ENCODE measurements at places on chromosomes 5 and 9.

DNA sequence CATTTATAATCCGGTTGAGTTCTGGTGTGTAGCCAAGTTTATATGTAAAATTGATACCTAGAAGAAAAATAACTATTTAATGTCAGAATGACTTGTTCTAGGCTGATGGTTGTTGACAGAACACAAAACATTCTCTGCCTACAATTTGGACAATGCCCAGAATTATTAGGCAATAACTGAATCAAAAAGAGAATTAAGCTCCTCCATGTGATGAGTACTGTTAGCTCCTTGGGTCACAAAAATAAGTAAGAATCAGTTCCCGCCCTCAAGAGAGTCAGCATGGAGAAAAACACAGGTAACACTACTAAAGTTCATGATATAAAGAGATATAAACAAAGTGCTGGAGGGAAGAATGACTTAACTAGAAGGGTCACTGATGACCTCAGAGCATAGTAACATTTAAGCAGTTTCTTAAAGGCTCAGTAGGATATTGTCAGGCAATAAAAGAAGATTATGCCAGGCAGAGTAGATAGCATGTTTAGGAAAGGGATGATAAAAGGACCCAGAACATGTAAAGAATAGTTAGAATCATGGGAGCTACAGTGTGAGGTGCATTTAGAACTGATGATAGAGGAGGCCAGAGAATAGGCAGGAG, 200.5 kb upstream of the ACTBL2 start:
- DNase-seq: no peak

GRCh38 chr9:134337469-134337868, 11.2 kb downstream of the RXRA start:
- DNase-seq: no peak

DNA sequence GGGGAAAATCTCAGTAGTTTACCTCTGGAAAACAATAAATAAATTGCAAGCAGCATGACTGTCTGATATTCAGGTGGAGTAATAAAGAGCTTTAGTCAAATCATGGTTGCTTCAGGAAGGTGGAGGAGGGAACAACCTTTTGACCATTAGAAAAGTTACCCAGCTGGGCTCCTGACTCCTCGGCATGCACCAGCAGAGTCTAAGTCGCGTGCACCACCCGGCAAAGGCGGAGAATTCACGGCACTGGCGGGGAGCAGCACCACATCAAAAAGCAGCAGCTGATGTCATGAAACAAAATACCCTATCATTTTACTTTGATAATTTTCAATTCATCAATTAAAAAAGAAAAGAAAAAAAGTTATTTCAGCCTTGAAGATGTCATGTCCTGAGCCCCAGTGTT, 34.6 kb downstream of the EBF1 start:
- DNase-seq: no peak

- no peak for DNase-seq
These were observed 73.0 kb downstream of the EHMT1 start for GRCh38 chr9:137691646-137692351.

- DNase-seq: no peak
These were observed 76.6 kb upstream of the ADAMTS16 start for GRCh38 chr5:5063533-5063953.

GRCh38 chr9:89887286-89887685, 282.5 kb downstream of the GADD45G start:
- DNase-seq: peak; percentile 9

GRCh38 chr9:71663931-71664459, 104.3 kb downstream of the CEMIP2 start:
- DNase-seq: no peak

DNA sequence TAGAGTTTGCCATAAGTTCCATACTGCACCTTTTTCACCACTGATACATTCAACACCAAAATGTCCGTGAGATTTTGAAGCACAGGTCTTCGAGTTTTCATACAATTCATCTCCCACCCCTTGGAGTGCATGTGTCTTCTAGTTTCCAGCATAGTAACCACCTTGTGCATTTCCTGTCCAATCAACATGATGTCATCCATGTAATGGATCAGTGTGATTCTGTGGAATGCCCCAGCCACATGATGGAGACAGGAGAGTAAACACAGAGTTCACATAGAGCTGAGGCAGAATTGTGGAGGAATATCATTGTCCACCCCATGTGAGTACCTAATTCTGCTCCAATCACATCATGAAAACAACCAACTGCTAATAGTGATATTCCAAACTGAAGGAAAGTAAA, 441.5 kb upstream of the CDH6 start:
- DNase-seq: no peak

GRCh38 chr9:5841771-5842573, 9.1 kb upstream of the ERMP1 start:
- no peak for DNase-seq

DNA sequence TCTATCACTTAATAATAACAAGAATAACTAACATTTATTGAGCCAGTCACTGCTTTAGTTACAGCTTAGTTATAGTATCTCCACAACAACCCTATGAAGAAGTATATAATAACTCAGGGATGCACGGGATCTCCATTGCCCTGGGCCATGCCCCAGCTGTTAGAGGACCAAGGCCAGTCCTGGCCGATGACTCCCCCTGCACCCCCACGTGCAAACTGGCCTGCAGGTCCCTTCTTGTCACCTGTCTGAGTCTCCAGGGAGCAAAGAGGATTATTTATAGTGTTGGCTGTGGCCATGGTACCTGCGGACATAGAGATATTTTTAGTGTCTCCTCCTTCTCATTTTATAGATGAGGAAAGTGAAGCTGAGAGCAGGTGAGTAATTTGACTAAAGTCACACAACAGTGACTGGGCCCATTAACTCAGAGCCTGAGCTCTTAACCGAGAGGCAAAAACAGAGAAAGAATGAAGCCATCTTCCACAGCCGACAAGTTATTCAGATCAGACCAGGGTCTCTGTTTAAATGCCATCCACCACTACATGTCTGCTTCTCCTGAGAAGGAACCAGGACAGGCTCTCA, 94.4 kb downstream of the TMEM215 start:
- no peak for DNase-seq

DNA sequence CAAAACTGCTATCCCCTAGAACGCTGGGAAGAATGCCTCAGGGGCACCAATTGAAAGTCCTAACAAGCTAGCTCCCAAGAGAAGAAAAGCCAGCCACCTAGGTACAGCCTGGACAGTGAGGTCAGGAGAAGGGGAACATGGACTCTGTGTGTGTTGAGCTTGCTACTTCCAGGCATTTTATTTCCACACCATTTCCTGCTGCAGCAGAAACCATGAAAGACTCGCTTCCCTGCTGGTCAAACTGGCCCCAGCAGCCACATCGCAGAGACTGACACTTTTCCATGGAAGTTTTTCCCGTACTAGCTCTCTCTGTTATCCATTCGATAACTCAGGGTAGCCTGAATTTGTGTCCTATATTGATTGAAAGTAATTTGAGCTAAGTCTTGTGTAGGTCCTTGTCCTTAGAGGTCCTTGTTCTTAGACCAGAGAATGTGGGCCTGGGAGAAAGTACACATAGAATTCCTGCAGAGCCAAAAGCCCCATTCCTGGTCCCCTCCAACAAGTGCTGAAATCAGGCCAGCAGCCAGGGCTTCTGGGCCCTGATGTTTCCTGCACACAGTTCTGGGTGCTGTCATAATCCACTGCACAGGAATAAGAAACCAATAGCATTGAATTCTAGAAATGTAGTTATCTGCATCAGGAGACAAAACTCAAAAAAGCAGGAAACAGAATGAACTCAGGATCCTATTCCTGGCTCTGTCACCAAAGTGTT, 96.6 kb downstream of the BRINP1 start:
- DNase-seq: no peak

DNA sequence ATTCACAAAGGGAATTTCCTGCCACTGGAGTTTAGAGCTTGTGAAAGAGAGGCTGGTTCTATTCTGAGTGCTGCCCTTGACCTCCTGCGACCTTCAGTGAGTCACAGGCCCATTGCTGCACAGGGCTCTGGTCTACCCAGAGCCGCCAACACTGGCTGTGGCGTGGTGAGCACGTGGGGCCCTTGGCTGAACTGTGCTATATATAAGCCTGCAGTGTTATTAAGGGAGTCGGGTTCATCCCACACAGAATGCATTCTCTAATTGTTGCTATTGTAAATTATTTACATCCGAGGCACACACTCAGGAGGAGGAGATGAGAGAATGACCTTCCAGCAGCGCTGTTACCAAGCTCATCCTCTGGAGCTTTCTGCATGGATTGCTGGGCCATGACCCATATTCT, 47.1 kb downstream of the BRINP1 start:
- no peak for DNase-seq

DNA sequence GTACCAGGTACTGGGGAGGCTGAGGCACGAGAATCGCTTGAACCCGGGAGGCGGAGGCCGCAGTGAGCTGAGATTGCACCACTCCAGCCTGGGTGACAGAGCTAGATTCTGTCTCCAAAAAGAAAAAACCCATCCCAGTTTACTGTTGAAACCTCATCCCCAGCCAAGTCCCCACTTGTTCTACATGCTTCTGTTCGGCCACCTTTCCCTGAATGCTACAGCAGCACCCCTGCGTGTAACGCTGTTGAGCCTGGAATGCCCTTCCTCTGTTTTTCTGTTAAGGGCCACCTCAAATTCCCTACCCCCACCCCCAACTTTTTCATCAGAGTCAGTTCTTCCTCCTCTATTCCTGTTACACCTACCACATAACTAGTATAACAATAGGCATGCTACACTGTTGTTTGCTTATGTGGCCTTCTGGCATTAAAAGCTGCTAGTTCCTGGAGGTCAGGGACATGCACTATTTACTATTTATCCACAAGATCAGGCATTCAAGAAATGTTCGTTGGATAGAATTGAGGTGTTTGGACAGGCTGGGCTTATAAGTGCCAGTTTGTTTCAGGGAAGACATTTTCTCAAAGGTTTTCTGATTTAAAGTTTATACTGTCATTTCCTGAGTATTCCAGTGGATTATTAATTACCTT, 47.1 kb upstream of the C5orf47 start:
- no peak for DNase-seq

DNA sequence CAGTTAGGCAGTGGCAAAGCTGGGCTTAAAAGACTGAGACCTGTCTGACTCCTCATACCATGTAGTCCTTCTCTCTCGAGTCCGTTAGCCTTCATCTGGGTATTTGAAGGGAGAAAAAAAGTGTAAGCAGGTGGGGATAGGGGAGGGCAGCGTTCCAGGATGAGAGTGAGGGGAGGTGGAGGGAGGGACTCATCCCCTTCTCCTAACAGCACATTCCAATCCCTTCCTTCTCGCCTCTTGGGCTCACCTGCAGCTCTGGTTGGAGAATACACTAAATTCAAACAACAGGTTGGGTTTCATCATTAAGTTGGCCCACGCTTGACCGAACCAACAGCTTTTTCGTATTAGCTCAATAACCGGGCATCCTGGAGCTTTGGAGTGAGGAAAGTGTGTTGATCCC, 3.6 kb downstream of the NEURL1B start:
- no peak for DNase-seq

DNA sequence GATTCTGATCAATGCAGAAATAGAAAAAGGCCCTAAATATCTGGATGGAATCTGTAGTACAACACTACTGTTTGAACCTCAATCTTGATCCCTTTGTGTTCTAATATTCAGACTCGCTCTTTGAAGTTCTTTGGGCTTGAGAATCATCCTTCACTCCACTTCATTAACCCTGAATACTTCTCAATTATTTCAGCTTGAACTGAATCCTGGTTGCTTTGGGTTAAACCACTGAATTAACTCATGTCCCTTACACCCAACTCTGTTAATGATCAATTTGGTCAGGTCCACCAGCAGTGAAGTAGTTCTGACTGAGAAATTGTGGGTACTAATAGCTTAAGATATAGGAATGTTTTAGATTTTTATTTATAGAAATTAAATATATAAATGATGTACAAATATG, 1707.2 kb upstream of the ACO1 start:
- DNase-seq: no peak

GRCh38 chr5:89582768-89583339, 699.9 kb upstream of the MEF2C start:
- no peak for DNase-seq

DNA sequence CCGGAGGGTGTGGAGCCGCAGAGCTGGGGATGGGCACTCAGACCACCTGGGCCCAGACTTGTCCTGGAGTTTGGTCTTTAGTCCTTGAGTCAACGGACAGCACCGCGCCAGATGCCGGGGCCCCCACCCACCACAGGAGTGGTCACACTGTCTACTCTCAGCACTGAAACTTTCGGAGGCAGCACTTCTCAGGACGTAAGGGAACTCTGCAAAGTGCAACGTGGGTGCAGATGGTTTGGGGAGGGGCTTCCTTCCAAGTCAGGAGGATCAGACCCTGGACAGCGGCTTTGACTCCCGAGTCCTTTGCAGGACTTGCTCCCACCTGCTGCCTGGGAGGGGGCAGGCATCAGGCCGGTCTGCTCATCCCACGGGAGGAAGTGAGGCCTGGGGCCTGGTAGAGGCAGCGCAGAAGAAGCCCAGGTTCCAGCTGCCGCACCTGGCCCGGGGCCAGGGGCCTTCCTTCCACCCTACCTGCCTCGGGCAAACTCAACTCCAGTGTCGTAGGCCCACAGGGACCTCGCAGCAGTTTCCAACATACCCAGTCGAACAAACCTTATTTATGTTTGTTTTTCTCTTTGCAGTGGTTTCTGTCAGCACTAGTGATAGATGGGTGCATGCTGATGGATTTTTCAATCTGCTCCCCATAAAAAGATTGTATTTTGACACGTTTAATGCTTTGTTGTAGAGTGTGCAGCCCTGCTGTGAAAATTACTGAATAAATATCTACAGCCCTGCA, 149.8 kb upstream of the PPP1R26 start:
- DNase-seq: peak; percentile 39

- no peak for DNase-seq
These were observed 277.2 kb upstream of the ZNF608 start for GRCh38 chr5:125023673-125024072.

DNA sequence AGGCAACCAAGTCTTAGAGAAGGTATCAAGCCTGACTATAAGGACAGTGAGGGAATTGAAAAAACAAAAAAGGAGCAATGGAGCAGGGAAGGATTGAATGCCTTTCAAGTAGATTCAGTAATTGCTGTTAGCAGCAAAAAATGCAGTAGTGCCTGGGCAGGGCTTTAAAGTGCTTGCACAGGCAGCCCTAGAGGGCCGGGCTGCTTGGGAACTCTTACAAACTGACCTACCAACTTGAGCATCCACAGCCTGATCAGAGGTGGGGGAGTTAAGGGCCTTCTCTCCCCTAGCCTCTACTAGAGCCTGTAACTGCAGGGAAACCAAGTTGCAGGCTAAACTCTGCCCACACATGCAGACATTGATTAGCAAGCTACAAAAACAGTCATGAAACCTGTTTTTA, 19.4 kb downstream of the FXN start:
- no peak for DNase-seq

GRCh38 chr9:13279284-13280141, at the start of gene MPDZ:
Gene MPDZ (minus strand): TSS chr9:13279692. CDS start chr9:13250315, 29,377 bp downstream.
- no peak for DNase-seq

DNA sequence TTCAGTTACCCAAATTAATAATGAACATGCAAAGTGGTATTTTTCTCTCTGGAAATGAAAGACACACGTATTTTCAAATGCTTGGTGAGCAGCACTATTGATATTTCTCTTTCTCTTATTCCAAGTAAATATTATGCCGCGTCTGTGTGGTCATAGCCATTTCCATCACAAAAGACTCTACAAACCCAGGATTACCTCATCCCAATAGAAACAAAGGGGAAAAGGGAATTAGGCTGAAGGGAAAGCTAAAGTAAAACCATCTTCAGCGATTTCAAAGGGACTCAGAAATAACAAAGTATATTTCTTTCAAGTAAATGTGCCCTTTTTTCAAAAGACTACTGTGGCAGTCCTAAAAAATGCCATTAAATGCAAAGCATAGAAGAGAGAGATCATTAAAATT, 62.0 kb upstream of the FST start:
- no peak for DNase-seq

Measured in RWPE2 (cell line).